ENCODE measurements at places on chromosomes 5 and 9.

DNA sequence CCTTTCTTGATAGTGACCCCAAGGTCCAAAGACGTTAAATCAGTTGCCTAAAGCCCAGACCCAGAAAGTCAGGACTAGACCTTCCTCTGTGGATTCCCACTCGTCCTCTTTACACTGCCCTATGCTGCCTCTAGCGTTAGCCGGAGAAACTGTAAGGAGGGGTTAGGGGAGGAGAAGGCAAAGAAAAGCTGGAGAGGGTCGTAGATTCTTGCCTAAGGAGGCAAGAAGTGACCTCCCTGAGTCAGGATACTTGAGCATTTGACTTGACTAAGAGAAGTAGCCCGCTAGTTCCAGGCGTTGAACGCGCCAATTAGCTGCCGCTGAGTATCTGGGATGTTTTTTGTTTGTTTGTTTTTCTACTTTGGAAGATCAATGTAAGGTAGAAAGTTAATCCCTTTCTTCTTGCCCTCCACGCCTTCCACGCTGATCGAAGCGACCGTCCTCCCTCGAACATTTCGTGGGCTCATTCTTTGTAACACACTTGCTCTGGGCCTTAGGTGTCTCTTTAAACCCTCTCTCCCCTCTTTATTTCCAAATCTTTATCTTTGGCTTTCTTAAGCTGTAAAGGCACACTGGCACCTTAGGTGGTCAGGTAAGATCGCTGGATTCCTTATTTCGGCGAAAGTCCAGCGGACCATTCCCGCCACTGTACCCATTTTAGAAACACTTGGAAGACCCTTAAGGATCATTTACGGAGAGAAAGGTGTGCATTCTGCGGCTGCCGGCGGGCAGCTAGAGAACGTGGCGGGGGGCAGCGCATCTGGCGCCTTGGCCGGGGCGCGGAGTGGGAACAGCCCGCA lies 5.1 kb upstream of the RGMB start:
- DNase-seq, result no peak

GRCh38 chr9:133230093-133230492 lies 21.0 kb upstream of the OBP2B start:
- no peak for DNase-seq

DNA sequence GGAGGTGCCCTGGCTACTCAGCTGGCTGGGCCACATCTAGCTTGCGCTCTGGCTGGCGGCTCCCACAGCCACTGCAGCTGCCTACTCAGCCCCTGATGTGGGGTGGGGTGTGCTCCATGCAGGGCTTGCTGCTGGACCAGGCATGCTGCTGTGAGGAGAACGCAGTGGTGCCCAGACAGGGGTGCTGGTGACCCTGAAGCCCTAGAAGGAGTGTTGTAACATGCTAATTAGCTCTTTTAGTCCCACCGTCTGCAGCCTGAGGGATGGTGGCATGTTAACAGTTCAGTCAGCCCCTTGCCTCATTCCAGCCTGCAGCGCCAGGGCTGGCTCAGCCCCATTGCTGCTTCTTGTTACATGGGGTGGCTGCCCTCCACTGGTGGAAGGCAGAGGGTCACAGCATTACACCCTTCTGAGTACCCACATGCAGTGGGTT lies 642.3 kb downstream of the DMRTA1 start:
- no peak for DNase-seq

DNA sequence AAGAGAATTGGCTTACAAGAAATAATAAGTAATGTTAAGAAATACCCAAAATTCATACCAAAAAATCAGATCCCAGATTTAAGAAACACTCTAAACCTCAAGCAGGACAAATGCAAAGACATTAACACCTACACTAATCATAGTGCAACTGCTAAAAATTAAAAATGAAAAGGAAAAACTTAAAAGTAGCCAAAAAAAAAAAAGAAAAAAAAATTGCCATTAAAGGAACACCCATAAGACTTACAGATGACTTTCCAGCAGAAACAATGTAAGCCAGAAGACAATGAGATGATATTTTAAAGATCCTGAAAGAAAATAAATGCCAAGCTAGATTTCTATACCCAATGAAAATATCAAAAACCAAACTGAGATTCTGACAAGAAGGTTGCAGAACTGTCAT lies 101.5 kb downstream of the DENND1A start:
- no peak for DNase-seq

DNA sequence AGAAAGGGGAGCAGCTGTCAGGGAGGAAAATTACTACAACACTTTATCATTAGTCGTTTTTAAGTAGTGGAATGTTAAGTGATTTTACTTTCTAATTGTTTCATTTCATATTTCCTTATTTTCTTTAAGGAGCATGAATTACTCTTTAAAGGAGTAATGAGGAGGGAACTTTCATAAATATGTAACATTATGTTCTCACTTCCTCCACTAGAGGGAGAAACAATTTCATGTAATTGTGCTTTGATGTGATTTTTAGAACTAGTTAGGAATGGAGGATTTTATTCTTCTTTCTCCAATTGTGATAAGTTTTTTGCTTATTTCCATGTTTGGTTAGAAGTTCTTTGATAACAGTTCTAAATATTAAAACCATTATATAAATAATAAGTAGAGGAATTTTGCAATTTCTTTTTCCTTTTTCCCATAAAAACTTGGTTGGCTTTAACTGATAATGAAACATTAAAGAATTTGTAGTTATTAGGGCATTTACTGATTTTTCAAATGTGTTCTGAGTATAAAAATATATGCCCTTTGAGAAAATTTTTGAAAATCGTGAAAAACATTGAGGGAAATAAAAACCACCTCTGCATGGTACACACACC lies 25.6 kb downstream of the CEP78 start:
- no peak for DNase-seq

DNA sequence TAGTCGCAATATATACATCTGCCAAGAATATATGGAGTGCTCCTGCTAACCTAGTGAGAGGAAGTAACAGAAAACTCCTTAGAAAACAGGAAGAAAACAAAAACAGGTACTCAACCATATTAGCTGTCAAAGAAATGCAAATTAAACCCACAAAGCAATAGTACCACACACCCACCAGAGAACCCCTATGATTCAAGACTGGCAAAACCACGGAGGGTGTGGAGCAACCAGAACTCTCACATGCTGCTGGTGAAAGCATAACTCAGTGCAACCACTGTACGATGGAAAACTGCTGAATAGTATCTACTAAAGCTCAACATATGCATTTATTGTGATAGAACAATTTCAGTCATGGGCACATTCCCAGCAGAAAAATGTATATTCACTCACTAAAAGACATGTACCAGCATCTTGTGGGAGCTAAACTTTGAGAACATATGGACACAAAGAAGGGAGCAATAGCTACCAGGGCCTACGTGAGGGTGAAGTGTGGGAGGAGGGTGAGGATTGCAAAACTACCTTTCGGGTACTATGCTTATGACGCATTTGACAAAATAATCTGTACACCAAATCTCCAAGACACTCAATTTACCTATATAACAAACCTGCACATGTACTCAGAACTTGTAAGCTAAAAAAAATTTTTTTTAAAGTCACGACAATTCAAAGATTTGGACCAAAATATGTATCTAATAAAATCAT lies 34.0 kb downstream of the PTPN3 start:
- DNase-seq, result no peak
